ENCODE measurements at places on chromosomes 3 and 15.

- DNase-seq = no peak
These were observed 1.5 kb upstream of the NMNAT3 start for GRCh38 chr3:139679220-139679775.

- no peak for DNase-seq
These were observed 69.2 kb downstream of the DAPK2 start for GRCh38 chr15:63977119-63977518.

DNA sequence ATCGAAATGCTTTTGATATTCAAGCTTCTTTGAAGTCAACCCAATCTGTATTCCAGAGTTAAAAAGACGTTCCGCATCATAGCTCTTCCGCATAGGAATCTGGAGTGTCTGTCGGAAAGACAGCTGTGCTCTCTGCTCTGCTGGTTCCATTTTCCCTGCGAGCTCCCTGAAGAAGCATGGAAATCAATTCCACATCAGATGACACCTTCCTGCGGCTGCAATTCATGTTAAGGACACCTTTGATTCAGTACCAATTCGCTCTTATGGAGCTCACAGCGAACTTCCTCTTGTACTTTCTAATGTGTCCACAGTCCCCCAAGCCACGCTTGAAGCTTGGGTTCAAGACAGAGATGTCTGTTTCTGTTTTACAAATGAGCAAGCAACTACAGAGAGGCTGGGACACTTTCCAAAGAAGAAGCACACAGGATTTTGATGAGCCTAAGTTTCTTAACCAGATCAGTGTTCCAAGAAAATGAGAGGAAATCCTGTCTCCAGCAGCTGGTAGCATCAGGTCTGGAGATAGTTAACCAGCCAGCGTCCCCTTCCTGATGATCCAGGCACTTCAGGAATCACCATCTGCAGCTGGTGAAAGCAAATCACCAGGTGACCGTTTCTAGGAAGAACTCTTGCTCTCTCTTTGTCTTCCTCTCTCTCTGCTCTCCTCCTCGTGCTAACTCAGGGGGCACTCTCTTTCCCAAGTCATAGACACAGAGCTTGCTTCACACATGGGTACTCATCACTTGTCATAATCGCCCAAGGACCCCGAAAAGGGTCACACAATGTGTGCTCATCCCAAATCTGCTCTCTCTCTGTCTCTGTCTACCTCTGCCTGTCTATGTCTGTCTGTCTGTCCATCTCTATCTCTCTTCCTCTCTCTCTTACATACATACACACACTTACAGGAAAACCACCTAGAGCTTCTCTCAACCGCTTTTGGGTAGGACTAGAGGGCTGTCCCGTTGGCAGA, 281.8 kb downstream of the FAM43A start:
- DNase-seq = no peak

DNA sequence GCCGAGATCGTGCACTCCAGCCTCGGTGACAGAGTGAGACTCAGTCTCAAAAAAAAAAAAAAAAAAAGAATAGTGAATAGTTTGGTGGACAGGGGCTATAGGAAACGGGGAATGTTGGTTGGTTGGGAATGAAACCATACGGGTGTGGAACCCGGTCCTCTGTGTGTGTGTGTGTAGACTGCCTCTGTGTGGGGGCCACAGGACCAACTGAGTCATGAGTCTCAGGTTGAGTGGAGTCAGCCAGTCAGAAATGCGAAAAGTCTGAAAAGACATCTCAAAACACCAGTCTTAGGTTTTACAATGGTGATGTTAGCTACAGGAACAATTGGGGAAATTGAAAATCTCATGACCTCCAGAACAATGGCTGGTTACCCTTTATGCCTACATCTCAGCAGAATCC, 44.5 kb downstream of the ZDHHC19 start:
- no peak for DNase-seq

- no peak for DNase-seq
These were observed 315.1 kb upstream of the CBLB start for GRCh38 chr3:106183762-106184391.

DNA sequence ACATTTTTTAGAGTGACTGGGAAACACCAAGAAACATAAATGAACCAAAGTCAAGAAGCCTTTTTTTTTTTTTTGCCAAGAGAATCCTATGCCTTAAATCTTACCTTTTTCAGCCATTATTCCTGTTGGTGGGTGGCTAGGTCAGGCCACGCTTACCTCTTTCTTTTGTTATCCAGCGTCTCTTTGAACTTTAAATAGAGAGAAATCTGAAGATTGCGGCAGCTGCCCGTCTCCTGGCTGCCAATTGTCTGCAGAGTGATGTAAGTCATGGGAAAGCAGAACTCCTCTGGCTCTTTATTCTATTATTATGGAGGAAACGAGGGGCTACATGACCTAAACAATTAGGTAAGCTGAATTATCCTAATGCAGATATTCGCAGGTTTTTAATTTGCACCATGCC, at the start of gene STRIT1:
TSS of gene STRIT1 (minus strand) at position 168 of the 400 bp plus-strand sequence.
- no peak for DNase-seq

DNA sequence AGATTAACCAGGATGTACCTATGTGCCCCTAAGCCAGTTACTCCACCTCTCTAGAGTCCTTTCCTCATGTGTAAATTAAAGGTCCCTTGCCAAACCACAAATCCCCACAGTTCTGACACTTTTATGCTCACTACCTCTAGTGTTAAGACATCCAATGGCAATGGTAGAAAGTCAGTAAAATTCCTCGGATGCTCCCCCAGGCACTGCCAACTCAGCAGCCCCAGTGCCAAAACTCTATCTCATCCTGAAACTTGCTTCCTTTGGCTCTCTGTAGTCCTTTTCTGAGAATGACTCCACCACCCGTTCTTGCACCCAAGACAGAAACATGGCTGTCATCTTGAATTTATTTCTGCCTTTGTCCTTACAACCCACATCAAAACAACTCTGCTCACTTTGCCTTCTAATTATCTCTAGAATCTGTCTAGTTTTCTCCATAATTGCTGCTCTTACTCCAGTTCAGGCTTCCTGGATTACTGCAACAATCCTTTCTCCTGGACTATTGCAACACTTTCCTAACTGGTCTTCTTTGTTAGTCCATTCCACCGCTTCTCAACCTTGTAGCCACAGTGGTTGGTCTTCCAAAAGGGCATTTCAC, 41.6 kb downstream of the MB21D2 start:
- DNase-seq = no peak

DNA sequence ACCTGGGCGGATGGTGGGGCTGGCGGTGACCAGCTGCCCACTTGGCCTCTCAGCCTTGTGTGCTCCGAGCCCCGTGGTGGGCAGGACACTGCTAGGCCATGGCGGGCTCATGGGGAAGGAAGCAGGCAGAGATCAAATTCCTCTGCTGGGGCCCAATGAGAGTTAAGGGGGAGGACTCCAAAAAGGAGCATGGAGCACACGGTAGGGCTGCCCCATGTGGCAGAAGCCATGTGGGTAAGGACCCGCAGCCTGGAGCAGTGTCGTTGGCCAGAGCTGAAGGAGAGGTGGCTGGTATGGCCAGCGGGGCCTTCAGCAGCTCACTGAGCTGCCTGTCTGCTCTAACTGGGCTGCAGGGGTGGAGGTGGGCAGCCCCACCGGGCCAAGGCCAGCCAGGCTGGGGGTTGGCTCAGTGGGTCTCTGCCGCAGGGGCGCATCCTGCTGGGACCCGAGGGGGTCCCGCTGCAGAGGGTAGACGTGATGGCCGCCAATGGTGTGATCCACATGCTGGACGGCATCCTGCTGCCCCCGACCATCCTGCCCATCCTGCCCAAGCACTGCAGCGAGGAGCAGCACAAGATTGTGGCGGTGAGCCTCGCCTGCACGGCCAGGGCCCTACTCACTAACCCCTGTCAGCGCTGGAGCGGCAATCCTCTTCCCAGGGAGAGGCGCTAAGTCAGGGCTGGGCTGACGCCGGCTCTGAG, 11.3 kb downstream of the STAB1 start:
- DNase-seq = no peak

- no peak for DNase-seq
These were observed 152.1 kb upstream of the TBC1D5 start for GRCh38 chr3:17894434-17895060.

Data from urothelium cell line (cell line).